Aorta (tissue), 5 donors: ENCODE measurements at places on chromosomes 6 and 20.

GRCh38 chr6:106509420-106510089 is 119.7 kb downstream of the RTN4IP1 start:
- no peak for DNase-seq

GRCh38 chr20:57346477-57346876 is 4.6 kb upstream of the RAE1 start:
- peak; percentile 83 for DNase-seq

GRCh38 chr6:11462742-11463397 is 74.7 kb upstream of the TMEM170B start:
- DNase-seq: no peak

GRCh38 chr20:16824664-16825063 is 76.5 kb downstream of the OTOR start:
- no peak for DNase-seq

- DNase-seq: no peak
Observed at GRCh38 chr20:63529861-63530787, 7.1 kb downstream of the PTK6 start.

- DNase-seq: no peak
Observed at GRCh38 chr20:38227420-38228360, 32.8 kb downstream of the KIAA1755 start.

- no peak for DNase-seq
Observed at GRCh38 chr6:141874930-141875602, 257.7 kb upstream of the GJE1 start.

GRCh38 chr6:163916315-163917081 is 502.0 kb downstream of the QKI start:
- DNase-seq: no peak

DNA sequence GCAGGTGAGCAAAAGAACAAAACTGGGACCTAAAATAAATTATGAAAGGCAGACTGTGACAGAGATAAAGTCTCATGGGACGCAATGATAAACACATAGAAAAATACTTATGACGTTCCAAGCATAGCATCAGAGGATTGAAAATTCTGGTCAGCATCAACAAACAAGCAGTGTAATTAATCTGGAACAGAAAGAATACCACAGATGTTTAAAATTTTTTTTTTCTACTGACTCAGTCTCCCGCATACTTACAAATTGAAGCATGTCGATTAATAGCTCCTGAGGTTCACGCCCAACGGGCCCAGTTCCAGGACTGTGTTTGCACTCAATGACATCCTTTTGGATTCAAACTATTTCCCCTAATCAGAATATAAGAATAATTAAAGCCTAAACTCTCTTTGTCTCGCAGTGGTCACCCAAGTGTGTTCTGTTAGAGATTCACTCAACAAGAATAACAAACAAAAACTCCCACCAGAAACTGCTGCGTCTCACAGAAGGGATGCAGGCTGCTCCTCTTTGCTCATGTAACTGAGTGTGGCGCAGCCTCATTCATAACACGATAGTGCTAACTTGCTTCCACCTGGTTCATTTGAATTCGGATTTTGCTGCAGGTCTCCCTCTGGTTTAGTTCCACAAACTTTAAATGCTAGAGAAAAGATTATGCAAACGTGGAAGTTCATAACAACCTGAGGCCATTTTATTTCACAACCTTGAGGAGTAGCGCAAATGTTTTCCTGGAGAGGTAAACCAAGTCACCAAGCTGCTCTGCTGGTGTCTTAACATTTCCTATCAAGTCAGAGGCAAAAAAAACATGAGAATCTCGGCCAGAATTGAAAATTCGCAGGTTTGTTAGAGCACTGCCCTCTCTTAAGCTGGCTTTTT is 69.0 kb upstream of the CITED2 start:
- no peak for DNase-seq

- DNase-seq: no peak
Observed at GRCh38 chr6:169906688-169907418, 155.4 kb downstream of the ERMARD start.

DNA sequence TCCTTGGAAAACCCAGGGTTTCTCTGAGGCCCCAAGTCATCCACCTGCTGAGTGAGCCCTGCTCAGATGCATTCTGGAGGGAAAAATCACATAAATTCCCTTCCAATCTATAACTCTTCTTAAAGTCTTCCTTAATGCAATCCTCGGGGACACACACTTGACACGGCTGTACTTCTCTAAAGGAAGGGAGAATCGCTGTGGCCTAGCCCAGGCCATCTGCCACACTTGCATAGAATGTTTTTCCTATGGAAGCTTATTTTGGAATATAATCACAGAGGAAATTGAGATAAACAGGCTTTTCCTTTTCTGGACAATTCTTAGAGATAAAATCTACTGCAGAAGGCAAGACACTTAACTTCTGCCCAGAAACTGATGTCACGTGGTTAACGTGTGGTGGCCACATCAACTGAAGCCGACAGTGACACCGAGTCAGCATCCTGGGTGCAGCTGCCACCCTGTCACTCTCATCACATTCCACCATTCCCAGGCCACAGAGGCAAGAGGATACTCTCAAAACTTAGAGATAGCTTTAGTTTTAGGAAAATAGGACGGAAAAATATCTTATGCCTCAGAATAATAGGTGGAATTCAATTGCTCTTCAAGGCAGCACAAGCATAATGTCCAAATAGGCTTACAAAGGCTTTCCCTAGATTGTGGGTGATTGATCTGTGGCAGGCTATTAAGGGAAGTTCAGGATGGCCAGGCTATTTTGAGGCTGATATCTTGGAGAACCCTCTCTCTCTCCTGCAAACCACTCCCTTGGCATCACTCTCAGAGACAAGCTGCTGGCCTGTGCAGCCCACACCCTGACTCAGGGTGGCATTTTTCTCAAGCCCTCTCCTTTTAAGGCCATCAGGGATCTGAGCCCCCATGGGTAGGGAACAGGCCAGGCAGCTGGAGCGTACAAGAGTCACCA is 29.6 kb downstream of the PSMB1 start:
- no peak for DNase-seq

GRCh38 chr20:12180107-12180661 is 262.5 kb downstream of the BTBD3 start:
- DNase-seq: no peak

GRCh38 chr20:11769825-11770224 is 147.9 kb upstream of the BTBD3 start:
- no peak for DNase-seq

DNA sequence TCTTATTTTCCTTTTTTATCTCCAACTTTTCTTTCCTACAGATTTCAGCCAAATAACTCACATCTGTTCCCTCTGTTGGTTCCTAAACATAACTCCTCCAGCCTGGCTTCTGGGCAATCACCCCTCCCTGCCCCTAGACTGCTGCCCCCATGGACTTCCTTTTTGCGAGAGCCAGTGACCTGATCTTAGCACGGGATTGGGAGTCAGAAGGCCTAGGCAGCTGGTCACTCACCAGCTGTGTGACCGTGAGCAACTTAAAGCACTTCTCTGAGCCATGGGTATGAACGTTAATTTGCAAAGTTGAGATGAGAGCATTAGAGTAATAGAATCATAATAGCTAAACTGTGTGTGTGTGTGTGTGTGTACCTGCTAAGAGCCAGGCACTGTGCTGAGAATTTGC is 4.5 kb upstream of the MMP9 start:
- peak; percentile 74 for DNase-seq

DNA sequence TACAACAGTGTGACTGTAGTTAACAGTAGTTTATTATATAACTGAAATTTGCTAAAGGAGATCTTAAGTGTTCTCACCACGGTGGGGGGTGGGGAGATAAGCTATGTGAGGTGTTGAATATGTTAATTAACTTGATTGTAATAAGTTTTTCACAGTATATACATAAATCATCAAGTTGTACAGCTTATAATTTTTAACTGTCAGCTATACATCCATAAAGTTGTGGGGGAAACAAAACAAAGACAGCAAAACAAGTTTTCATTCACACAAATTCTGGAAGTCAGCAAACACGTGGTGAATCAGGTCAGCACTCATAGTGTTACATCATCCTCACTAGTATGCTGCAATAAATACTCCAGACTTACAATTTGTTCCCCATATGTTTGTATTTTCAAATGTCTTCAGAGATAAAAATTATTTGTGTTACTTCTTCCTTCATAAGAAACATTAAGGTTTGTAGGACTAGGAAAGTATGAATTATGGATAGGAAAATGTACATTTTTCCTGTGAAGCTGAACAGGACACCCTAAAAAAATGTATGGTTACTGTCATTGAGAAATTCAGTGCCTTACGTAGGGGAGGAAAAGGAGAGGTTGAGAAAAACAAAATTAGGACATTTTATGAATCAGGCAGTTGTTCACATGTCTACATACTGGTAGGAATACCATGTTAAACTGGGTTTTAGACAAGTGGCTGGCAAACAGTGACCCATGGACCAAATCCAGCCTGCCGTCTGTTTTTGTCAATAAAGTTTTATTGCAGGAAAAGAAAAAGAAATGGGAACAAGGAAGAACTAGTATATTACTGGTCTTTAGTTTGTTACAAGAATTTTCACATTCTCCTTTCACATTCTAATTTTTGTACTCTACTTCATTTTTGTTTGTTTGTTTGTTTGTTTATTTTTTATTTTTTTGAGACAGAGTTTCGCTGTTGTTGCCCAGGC is 6.0 kb downstream of the SUMO4 start:
- no peak for DNase-seq

GRCh38 chr6:2186516-2186915 is 58.9 kb downstream of the GMDS start:
- no peak for DNase-seq

DNA sequence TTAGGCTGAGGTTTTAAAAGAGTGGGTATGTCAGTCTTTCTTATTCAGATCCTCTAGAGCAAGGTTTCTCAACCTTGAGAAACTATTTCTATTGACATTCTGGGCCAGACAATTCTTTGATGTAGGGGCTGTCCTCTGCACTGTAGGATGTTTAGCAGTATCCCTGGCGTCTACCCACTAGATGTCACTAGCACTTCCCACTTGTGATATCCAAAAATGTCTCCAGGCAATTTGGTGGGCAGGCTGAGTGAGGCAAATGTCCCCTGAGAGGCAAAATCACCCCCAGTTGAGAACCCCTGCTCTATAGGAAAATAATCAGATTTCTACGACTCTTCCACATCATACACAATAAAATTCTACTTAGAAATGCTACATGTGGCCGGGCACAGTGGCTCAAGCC is 7.7 kb upstream of the ZKSCAN8 start:
- no peak for DNase-seq

DNA sequence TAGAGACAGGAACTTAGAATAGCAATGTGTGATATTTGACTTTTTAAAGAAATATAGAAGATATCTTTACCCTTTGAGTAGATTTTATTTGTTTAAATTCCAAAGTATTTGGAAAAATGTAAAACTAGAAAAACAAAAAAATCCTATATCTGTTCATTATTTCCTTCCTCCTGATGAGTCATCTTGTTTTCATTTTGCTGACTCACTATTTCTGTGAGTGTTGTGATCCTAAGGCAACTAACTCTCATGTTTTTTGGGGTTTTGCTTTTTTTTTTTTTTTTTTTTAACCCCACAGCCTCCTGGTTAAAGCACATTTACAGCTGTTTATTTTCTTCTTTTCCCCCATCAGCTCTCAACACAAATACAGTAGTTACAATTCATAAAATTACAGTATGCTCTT is 37.8 kb upstream of the THEMIS start:
- no peak for DNase-seq

DNA sequence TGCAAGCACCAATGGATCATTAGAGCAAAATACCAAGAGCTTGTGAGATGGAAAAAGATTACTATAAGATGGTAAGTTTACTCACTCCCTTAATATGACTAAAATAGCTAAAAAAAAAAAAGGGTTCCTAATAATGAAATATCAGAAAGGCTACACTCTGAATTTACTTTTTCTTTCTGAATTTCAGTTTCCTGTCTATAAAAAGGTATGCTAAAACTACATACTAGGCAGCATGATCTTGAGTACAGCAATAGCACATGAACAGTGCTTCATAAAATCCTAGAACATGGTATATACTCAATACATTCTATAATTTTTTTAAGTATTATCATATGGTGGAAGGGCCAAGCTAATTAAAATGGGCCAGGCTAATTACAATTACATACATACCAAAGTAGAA is 24.0 kb upstream of the FAM135A start:
- DNase-seq: no peak

DNA sequence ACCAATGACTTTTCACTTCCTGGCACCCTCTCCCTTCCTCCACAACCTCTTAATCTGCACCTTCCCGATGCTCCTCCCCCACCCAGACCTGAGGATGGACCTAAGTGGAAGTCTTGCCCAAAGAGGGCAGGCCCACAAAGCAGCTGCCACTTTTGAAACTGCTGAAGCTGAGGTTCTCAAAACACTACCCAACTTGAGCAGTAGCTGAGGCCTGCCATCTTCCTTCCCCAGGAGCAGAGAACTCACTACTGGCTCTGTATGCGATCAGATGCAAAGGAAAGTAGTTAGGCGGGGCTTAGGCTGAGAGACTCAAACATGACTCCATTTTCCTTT is 1.5 kb downstream of the HM13 start:
- DNase-seq: peak; percentile 46
